ENCODE measurements at places on chromosomes 5 and 9.

- DNase-seq: no peak
Observed at GRCh38 chr5:33470544-33470943, 29.8 kb downstream of the TARS1 start.

DNA sequence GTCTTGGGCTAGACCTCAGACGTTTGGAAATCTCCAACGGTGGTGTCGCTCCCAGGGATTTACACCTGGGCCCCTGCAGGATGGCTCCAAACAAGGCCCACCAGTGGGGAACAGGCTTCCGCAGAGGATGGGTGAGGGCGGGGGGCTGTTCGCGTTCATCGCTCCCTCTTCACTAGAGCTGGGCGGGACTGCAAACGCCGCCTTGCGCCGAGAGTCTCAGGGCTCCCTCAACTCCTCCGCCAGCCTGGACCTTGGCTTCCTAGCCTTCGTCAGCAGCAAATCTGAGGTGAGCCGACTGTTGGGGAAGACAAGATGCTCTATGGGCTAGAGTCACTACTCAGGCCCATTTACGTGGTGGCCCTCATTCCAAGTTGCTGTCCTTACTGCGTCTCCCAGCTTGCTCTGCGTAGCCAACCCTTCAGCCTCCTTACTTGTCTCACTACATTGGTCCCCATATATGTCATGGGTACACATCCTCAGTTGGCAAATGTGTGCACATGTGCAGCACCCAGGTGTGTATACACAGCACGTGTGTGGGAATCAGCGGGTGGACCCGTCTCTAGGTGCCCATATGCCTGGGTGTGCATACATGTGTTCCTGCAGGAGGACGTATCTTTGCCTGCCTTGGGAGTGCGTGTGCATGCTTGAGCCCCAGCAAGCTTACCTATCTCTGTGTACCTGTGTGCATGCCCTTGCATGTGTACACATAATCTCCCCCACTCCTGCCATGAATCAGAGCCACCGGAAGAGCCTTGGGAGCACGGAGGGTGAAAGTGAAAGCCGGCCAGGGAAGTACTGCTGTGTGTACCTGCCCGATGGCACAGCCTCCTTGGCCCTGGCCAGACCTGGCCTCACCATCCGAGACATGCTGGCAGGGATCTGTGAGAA, 10.5 kb downstream of the RGS14 start:
- no peak for DNase-seq

DNA sequence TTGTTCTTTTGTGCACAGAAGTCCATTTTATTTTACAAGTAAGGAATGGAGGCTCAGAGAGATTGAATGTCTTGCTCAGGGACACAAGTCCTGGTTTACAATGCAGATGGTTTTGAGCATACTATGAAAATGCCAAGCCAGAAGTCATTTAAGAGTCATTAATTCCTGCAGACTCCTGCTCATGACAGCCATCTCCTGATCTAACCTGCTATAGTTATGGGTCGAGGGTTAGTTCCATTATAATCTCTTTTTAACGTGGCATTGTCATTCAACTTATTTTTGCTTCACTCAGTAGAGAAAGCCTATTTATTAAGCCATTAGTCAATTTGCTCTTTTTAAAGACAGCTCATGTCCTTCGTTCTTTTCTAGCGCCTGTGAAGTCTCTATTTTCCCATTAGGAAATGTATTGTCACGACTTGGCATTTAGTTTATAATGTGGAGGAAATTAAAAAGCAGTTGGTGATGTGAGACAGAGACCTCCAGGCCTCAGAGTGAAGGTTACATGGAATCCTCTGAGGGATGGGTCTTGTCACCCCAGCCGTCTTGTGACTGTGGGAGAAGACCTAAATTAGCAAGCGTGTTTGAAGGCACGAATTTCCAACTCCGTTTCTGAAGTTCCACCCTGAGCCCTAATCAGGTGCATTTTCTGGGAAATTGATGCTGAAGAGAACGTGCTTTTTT, 84.1 kb downstream of the ACTBL2 start:
- DNase-seq: no peak

DNA sequence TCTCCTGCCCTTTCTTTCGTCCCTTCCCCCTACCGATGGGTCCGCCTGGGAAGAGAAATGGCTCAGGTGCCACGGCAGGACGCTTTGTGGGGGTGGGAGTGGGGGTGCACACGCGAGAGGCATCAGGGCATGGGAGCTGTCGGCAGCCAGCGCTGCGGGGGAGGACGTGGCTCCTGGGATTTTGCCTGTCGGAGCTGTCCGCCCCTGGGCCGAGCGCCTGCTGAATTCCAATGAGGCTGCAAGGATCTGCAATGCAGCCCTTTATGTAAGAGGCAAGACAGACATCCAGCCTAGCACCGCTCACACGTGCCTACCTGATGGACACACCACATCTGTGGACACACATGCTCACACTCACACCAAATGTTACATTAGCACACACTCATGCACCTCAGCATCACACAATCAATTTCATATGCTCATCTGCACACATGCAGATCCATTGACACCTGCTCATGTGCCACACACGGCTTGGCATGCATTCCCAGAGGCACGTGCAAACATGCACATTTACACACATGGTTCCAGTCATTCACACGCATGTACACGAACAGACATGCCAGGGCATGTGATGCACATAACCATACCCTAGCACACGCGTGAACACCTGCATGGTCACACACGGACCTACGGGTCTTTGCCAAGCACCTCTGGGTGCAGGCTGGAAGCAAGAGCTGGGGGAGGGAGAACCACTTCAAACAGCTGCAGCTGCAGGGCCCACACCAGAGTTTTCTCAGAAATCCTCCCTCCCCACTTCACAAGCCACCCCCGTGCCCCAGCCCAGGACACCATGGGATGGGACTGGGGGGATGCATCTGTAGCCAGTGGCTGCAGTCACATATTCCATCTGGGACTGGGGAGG, 1.4 kb downstream of the GRIN1 start:
- no peak for DNase-seq

DNA sequence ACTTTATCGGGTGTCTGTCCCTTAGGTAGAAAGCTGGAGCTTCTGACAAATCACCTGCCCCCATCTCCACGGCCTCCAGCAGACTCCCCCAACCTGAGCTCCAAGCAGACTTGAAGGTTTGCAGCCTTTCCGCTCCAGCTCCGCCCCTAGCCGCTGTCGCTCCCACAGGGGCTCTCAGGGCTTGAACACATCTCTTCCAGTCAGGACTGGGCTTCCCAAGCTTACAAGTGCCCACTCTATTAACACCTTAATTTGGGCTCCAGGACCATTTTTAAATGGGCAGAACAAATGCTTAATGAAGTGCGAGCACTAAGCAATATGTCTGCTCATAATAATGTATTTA, 17.2 kb upstream of the SLC25A51 start:
- DNase-seq: no peak
